ENCODE measurements at places on chromosomes 1 and 21.

- no peak for DNase-seq
Observed at GRCh38 chr1:147245586-147246021, 3.1 kb downstream of the CHD1L start.

DNA sequence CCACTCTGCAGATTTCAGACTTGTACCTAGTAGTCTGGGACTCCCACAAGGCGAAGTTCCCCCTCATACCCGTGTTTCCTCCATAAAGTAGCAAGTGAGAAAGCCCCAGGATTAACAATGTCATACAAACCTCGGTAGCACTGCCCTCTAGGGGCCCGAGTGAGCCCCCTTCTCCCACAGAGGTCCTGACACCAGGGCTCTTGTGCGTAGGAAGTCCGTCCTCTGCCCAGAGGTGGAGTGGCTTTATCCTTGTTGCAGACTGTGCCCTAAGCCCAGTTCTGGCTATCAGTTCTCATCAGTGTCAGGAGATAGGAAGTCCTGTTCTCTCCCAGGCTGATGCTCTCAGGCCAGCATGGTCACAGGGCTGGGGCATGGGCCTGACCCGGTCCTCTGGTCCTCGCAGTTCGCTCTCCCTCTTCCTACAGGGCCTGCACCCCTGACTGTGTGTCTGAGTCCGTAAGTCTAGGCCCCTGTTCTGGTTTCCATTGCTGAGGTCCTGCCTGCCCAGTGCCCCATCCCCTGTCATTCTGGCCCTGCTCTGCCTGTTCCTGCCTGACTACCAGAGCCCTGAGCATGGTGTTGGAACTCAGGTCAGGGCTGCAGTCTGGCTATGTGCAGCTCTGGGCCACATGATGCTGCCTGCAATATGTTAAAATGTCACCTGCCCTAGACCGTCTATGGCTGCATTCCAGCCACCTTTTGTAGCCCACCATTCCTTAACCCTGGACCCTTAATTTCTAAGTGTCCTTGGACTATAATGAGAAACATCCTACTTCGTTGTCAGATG is 285.6 kb downstream of the ASTN1 start:
- DNase-seq: no peak

- peak; percentile 66 for DNase-seq
Observed at GRCh38 chr1:115829023-115829674, 11.8 kb downstream of the NHLH2 start.

DNA sequence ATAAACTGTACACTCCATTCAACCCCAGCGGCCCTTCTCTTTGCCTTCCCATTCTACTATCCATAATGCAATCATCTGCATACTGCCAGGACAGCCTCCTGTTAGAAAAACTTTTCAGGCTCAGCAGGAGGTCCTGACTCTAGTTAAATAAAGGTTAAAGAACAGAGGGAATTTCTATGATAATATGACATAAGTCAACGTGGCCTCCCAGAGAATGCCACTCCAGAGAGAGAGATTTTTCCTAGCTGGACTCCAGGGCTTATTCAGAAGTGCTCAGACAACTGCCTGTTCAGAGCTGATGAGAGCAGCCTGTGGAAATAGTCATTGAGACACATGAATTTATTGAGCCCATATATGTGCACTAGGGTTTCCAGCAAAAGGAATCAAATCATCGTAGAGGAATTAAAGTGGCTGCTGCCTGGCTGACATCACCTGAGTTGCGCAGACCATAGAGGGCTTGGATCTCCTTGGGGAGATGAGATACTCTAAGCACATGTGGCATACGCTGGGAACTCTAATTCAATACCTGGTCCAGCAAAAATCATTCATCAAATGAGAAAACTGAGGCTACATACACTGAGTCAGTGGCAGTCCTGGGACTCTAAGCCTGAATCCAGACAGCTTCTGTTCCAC is 736.2 kb downstream of the PTPRU start:
- no peak for DNase-seq

- DNase-seq: no peak
Observed at GRCh38 chr1:68938051-68938666, 441.3 kb upstream of the DEPDC1 start.

GRCh38 chr1:178344513-178345091 is 152.2 kb downstream of the CLEC20A start:
- peak; percentile 30 for DNase-seq

DNA sequence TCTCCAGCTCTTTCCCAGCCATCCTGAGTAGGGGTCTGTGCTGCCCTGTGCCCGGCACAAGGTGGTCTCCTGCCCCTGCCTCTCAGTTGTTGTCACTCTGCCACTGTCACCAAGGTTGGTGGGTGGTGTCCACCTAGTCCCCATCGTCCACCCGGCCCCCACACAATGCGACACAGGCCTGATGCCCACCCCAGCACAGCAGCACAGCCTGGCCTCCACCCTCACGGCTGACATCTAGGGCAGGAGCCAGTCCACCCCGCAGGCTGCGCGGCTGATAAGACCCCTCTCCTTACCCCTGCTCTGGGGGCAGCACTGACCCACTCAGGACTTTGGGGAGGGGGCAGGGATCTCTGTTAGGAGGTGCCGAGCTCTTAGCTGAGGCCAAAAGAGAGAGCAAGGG is 198.3 kb downstream of the LIPI start:
- no peak for DNase-seq

DNA sequence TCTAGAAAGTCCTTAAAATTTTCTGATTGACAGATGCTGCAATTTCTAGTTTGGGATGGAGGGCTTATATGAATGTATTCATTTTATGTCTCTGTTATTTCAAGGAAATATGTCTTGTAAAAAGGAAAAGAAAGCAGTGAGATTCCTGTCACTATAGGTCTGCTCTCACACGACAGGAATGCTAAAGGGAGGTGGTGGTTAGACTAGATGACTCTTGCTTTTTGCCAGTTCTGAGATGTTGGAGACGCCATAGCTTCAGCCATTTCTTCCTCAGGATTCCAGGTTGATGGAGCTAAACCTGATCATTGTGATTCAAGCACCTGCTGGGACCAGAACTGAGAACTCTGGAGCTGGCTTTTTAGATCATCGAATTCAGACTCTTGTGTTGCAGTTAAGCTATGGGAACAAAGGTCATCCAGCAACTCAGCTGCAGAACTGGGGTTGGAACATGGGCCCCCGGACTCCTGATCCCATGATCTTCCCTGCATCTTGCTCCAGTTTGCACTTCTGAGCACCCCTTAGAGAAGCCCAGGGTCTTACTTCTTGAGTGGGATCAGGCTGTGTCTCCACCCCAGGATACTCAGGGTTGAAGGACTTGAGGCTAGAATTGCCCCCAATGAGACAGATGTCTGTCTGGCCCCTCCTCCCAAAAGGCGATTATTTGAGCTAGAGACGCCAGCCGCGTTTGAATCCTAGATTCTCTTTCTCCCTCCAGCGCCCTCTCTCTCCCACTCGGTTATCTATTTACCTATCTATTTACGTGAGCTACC is 46.7 kb upstream of the FOXO6 start:
- DNase-seq: no peak
